ENCODE measurements at places on chromosomes 2 and 18.

- DNase-seq: no peak
Observed at GRCh38 chr2:128684523-128684922, 365.9 kb upstream of the HS6ST1 start.

GRCh38 chr2:95010718-95011117, 14.8 kb upstream of the MAL start:
- DNase-seq: no peak

GRCh38 chr2:36172824-36173223, 182.8 kb upstream of the CRIM1 start:
- no peak for DNase-seq

DNA sequence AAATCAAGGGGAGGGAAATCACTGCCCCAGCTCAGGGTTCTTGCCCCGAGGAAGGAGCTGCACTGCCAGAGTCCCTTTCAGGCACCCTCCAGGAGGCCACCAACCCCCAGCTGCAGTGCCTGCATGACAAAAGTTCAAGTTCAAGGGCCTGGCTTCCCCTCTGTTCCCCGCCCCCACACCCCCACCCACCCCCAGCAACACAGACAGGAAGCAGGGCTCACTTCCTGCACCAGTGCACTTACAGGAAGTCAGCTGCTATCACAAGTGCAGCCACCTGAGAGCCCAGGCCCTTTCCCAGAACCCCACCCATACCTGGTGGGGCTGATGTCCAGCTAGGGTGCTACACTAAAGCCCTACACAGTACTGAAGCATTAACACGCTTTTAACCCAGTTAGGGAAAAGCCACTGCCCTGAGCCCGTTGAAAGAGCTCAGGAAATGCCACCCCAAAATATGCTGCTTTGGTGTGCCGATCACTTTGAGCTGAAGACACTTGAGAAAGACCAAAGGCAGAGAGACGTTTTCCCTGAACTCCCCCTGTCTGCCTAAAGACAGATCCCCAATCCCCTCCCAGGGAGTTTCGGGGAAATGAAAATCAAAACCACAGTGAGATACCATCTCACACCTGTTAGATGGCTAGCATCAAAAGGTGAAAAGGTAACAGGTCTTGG, 109.9 kb upstream of the CAB39 start:
- no peak for DNase-seq

DNA sequence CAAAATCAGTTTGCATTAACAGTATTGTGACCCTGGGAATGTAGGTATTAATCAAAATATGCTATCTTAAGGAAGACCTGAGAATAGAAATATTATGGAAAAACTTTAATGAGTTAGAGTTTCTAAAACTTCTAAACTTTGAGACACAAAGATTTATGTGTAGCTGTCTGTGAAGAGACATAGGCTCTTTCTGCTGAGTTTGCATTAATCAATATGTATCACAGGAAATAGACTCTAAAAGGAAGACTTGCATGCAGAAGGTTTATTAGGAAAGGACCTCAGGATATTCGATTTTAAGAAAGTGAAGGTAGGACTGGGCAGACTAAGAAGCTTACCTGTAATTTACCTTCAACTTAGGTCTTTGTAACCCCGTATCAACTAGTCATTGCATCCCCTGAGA, 494.8 kb upstream of the NRXN1 start:
- no peak for DNase-seq

GRCh38 chr2:177478907-177479306, 86.3 kb downstream of the AGPS start:
- DNase-seq: no peak

- no peak for DNase-seq
Observed at GRCh38 chr18:79936641-79937040, 14.8 kb downstream of the SLC66A2 start.

DNA sequence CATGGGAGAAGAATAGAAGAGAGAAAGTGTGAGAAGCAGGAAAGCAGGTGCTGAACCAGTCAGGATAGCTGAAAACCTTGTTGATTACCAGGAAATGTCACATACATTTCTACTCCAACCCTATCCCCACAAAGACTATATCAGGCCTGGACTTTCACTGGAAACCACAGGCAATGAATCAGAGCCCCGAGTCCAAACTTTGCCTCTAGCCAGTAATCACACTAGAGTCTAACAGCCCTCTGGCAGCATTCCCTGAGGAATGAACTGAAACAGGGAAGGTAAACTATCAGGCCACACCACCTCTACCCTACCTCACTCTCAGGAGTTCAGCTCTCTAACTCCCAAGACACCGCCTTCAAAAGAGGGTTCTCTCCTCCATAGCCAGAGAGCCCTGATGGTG, 18.7 kb upstream of the IHH start:
- DNase-seq: no peak

- no peak for DNase-seq
Observed at GRCh38 chr18:13730481-13730880, 4.0 kb downstream of the RNMT start.

- no peak for DNase-seq
Observed at GRCh38 chr2:25368660-25369059, 26.9 kb upstream of the DNMT3A start.

GRCh38 chr2:85183479-85183878, 50.3 kb downstream of the TCF7L1 start:
- DNase-seq: no peak

GRCh38 chr2:79041032-79041448, 15.5 kb downstream of the REG3G start:
- DNase-seq: no peak

DNA sequence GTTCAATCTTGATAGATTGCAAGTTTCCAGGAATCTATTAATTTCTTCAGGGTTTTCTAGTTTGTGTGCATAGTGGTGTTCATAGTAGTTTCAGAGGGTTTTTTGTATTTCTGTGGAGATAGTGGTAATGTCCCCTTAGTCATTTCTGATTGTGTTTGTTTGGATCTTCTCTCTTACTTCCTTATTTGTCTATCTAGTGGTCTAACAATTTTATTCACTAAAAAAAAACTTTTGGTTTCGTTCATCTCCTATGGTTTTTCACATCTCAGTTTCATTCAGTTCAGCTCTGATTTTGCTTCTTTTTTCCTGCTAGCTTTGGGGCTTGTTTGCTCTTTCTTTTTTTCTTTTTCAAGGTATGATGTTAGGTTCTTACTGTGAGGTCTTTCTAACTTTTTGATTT, 94.5 kb downstream of the SNTG2 start:
- no peak for DNase-seq

GRCh38 chr18:61159246-61159645, 174.0 kb upstream of the CDH20 start:
- no peak for DNase-seq

All from K562 (cell line).